ENCODE measurements at places on chromosomes 5 and 9.

DNA sequence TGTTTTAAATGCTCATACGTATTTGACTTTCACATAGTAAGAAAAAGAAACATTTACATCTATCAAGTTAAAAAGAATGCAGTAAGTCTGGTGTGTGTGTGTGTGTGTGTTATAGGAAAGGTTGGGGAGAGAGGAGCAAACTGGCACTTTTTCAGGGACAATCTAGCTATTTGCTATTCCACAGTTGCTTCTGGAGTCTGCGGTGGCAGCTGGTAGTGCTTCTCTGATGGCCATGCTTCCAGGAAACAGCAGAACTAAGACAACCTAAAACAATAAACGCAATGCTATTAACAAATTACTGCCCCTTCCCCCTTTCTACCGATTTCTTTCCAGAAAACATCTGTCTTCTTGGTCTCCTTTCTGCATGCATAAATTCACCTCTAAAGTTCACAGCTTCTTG is 70.0 kb upstream of the CDH10 start:
- DNase-seq = no peak

DNA sequence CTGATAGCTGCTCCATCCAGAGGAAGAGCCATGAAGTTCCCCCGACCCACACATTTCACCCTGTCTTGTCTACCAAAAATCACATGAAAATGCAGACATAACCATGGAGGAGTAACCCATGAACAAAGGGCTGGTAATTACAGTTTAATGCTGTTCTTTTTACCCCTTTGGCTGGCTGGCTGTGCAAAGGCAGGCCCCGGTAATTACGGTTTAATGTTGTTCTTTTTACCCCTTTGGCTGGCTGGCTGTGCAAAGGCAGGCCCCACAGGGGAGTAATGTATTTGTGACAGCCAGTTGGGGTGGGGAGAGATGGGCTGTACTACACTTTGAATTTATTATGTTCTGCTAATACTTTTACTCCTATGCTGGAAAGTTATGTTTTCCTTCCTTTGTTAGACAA is 41.7 kb downstream of the PIK3R1 start:
- no peak for DNase-seq

DNA sequence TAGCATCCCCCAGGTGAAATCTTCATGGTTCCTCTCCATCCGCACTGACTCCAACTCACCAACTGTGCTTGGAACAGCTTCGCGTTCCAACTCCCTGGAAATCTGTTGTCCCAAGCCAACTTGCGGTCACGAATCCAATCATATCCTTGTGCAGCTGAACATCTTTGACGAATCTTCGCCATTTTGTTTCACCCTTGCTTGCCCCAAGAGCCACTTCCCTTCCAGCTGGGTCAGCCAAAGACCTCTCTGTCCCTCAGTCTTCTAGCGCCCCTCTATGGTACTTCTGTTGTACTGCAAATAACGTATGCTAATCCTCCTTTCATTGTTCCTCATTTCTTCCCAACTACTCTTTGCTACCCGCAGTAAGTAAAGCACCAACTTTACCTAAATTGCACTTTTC is 61.0 kb upstream of the TARS1 start:
- no peak for DNase-seq

DNA sequence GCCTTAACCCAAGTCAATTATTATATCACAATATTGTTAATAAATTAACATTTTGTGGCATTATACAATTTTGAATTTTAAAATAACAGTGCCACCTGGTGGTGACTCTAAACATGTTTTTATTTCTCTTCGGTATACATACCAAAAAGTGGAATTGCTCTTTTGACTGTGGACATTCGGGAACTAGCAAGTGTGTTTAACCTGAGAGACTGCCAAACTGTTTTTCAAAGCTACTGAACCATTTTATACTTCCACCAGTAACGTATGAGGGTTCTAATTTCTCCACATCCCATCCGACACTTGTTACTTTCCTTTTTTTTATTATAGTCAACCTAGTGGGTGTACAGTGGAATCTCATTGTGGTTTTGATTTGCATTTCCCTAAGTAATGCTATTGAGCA is 18.3 kb upstream of the HSDL2 start:
- peak; percentile 50 for DNase-seq

- DNase-seq = no peak
Observed at GRCh38 chr9:88197016-88197415, 58.7 kb upstream of the SPATA31C2 start.

- peak; percentile 27 for DNase-seq
Observed at GRCh38 chr9:135602789-135603481, 36.4 kb downstream of the GLT6D1 start.

DNA sequence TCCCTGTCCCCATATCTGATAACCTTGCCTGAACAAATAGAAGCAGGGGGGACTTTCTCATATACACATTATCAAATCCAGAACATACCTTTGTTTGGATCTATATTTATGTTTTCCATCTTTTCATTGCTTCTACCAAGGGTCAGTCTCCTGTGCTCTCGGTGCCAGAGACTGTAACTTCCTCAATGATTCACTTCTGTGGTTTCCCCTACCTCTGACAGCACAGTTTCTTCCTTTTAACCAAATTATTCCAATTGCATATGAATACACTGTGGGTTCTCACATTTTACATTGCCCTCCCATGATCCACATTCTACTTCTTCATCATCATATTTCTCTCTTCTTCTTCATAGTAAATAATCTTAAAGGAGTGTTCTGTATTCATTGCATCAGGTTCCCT is 32.2 kb downstream of the NMUR2 start:
- DNase-seq = no peak

DNA sequence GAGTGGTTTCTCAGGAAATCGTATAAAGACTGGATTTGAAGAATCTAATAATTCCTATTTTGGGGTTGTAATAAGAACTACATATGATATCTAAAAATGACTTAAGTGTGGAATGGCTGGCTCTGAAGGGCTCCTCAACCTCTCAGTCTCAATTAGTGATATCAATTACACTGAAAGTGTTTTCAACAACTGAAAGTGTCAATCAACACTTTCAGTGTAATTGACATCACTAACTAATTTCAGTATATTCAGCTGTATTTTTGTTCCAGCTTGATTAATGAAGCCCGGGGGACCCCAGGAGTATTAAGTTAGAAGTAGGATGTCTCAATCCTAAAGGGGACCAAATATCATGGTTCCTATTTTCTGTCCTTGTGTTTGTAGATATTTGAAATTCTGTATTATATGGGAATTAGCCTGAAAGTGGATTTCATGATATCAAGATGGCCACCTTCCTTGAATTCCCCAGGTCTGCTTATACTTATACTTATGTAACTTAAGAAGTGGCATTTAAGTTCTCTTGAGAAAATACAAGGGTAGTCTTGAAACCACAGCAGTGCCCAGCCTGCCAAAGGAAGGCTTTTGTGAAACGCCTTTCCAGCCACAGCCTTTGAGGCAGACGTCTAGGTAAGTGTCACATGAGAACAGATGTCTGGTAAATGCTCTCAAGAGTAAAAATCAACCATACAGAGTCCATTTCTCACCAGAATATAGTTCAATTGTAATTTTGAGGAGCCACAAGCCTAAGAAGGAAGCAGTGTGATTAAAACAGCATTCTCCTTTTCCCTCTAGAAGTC is 4.6 kb downstream of the BASP1 start:
- no peak for DNase-seq

GRCh38 chr9:33137781-33138264 is 29.3 kb downstream of the B4GALT1 start:
- no peak for DNase-seq

GRCh38 chr9:85292261-85292660 is 449.5 kb downstream of the AGTPBP1 start:
- no peak for DNase-seq

GRCh38 chr5:156147944-156148285 is 179.0 kb upstream of the SGCD start:
- no peak for DNase-seq

DNA sequence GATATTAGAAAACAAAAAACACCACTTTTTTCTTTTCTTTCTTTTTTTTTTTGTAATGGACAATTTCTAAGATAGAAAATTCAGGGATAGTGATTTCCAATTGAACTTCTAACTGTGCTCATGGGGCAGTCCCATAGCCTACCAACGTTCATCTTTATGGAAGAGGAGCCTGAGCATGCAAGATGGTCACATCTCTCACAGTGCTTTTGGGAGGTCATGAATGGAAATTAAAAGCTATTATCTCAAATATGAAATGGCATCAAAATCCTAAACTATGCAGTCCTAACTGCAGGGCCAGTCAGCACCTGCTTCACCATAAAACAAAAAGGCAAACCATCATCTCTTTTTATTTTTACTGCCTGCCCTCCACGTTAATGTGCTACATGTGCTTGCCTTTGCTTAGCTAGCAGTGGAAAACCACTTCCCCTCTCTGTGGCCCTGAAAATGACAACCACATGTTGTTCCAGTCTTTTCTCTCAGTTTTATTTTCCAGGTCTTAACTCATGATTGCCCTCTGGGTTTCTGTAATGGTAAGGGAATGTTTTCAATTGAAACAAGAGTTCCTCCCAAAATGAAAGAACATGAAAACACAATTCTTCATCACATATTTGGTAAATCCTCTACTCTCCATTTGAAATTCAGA is 16.7 kb downstream of the IFNB1 start:
- no peak for DNase-seq

GRCh38 chr5:134579284-134579771 is 53.3 kb downstream of the SAR1B start:
- DNase-seq = no peak

DNA sequence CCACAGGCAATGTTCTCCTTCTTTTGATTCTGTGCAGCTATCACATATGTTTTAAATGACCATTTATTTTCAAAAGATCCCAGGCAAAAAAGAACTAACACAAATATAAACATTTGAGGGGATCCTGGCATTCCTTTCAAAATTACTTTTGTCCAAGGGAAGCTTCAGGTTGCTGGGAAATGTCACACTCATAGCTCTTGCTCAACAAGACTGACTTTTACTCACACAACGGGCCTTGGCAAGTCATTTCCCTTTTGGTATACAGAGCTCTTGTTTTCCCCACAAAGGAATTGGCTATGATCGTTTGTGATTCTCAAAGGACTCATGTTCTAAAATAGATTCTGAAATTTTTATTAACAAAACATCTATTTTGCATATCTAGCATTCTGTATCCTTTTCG is 4.5 kb upstream of the PALM2AKAP2 start:
- DNase-seq = no peak

- no peak for DNase-seq
Observed at GRCh38 chr5:174531782-174532191, 192.6 kb upstream of the MSX2 start.

DNA sequence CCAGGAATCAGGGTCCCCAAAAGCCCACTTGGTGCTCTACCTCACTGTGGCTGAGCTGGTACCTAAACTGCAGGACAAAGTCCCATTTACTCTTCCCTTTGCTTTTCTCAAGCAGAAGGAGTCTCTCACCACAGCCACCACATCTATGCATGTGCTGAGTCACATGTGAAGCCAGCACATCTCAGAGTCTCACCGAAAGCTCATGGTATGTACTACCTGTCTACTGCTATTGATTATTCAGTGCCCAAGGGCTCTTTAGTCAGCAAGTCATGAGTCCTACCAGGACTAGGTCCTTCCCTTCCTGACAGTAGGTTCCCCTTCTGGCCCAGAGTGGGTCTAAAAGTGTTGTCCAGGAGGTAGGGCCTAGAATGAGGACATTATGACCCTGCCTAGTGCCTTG is 130.7 kb upstream of the NTRK2 start:
- DNase-seq = no peak

DNA sequence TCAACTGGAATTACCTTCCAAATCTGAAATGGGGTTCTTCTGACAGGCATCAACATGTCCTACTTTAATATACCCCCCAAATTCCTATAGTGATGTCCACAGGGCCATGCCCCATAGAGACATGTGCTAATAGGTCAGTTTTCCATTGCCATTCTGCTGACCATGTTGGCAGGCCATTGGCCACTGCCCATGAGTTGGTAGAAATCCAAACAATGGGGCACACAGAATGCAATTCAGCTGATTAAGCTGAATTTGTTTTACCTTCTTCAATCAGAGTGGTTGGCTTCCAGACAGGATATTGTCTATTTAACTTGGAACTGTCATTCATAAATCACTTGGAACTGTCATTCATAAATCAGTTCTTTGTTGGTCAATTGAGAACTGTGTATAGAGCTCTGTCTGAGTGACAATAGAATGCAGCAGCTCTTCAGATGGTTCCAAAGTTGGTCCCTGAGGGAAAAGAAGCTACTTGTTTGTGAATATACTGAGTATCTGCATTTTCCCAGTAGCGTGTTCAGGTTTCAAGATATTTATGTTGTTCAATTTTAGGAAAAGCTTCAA is 336.9 kb downstream of the DRD1 start:
- no peak for DNase-seq

DNA sequence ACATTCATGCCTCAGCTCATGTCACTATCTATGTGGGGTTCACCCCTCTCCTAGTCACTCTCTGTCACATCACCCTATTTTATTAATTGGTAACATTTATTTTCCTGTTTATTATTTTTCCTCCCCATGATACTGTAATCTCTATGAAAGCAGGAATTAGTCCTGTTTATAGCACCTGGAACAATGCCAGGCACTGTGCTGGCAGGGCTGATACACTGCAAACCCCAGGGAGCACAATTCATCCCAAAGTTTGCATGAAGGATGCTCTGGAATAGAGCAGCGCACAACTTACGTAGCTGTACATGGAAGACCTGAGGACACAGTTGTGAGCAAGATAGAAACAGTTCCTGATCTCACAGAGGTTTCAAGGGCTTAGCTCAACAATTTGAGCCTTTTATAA is 103.2 kb downstream of the NSG2 start:
- no peak for DNase-seq

- DNase-seq = no peak
Observed at GRCh38 chr9:106218427-106218826, 524.1 kb downstream of the TMEM38B start.

GRCh38 chr9:111381006-111381405 is 51.0 kb upstream of the OR2K2 start:
- no peak for DNase-seq

DNA sequence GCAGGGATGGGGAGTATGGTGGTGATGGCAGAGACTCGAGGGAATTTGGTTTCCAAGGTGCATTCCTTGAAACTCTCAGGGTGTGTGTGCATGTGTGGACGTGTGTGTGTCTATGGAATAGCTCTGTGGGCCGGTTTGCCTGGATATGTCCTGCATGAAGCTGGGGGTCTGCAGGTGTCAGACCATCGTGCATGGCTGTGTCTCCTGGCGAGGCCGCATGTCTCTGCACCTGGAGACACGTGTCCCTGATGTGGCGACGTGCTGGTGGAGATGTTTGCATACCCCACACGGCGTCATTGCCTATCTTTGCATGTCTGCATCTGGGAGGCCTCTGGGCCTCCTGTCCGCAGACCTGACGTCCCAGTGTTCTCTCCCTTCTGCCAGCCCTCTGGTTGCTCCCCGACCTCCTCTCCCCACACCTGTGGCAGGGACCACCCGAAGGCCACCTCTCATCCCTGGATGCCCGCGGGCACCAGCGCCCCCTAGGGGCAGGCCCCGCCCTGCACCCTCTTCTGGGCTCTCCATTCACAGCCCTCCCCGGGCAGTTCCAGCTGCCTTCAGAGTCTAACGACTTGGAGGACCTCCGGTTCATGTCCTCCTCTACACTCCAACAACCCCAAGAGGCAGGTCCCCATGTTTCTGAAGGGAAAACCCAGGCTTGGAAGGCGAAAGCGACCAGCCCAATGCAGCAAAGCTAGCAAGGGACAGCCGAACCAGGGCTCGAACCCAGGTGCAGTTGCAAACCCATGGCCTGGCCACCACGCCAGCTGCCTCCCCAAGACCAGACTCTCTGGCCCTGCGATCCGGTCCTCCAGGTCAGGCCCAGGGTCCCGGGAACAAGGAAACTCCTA is 88.6 kb downstream of the LMX1B start:
- DNase-seq = no peak

- peak; percentile 48 for DNase-seq
Observed at GRCh38 chr5:159337016-159337955, 7.0 kb upstream of the IL12B start.

GRCh38 chr9:124356745-124357390 is 58.4 kb downstream of the PSMB7 start:
- no peak for DNase-seq

Data from CD4-positive, alpha-beta T cell treated with Interleukin-6 at 100 ng/mL for 8 hours (primary cell).